ENCODE measurements at places on chromosomes 5 and 9. TPM values are rescaled to one million over a fixed set of nuclear protein-coding genes. Genes with fewer than 3 reads are reported as not detected.

MEF2C gene
- total RNA-seq = 169 TPM

TAF11L5 gene
- total RNA-seq = not detected

C5orf58 gene
- not detected for total RNA-seq

SH3PXD2B gene
- 15.0 TPM for total RNA-seq

DNAJC18 gene
- total RNA-seq = 9.0 TPM
